ENCODE measurements at places on chromosomes 5 and 9. TPM values are rescaled to one million over a fixed set of nuclear protein-coding genes. Genes with fewer than 3 reads are reported as not detected.

IL5 gene
- polyA plus RNA-seq = not detected

SH3PXD2B gene
- 3.0 TPM for polyA plus RNA-seq

CMYA5 gene
- 0.46 TPM for polyA plus RNA-seq

WDR38 gene
- not detected for polyA plus RNA-seq

OTULINL gene
- polyA plus RNA-seq = 1.4 TPM

LRRC19 gene
- not detected for polyA plus RNA-seq

KIF4B gene
- polyA plus RNA-seq = not detected

NR5A1 gene
- 0.02 TPM for polyA plus RNA-seq

TPPP gene
- 1.7 TPM for polyA plus RNA-seq

PCDHB13 gene
- polyA plus RNA-seq = 0.29 TPM

TUSC1 gene
- polyA plus RNA-seq = 9.5 TPM

CCL27 gene
- 0.16 TPM for polyA plus RNA-seq

PFN3 gene
- polyA plus RNA-seq = 0.21 TPM

ADGRD2 gene
- polyA plus RNA-seq = not detected

EMB gene
- polyA plus RNA-seq = 1.7 TPM

NR6A1 gene
- polyA plus RNA-seq = 1.4 TPM

CCL21 gene
- polyA plus RNA-seq = 13.2 TPM

C5orf34 gene
- 1.5 TPM for polyA plus RNA-seq

AJM1 gene
- polyA plus RNA-seq = 1.9 TPM

PDE4D gene
- 2.5 TPM for polyA plus RNA-seq

KCNV2 gene
- polyA plus RNA-seq = not detected

FANCG gene
- polyA plus RNA-seq = 24.5 TPM

CDC20B gene
- polyA plus RNA-seq = not detected

RNF224 gene
- 3.7 TPM for polyA plus RNA-seq

DMRT3 gene
- polyA plus RNA-seq = 0.20 TPM

RASGRF2 gene
- polyA plus RNA-seq = 0.69 TPM

PCDHGA6 gene
- 0.36 TPM for polyA plus RNA-seq

CYLC2 gene
- polyA plus RNA-seq = not detected

ALDH7A1 gene
- polyA plus RNA-seq = 71.9 TPM

DAB2 gene
- polyA plus RNA-seq = 2.4 TPM

DMRT2 gene
- polyA plus RNA-seq = 0.08 TPM

TLX3 gene
- polyA plus RNA-seq = not detected

EPB41L4A gene
- 11.8 TPM for polyA plus RNA-seq

KCNN2 gene
- 0.21 TPM for polyA plus RNA-seq

RGS14 gene
- 49.7 TPM for polyA plus RNA-seq

STXBP1 gene
- polyA plus RNA-seq = 7.1 TPM

PCDHGA11 gene
- polyA plus RNA-seq = 0.75 TPM

RNF208 gene
- polyA plus RNA-seq = 13.3 TPM

GHR gene
- 1.2 TPM for polyA plus RNA-seq

CXCL14 gene
- 199 TPM for polyA plus RNA-seq

EIF4EBP3 gene
- 38.2 TPM for polyA plus RNA-seq

GDF9 gene
- 0.55 TPM for polyA plus RNA-seq

LCN15 gene
- not detected for polyA plus RNA-seq

DMRT1 gene
- polyA plus RNA-seq = not detected

ROR2 gene
- 3.6 TPM for polyA plus RNA-seq

PGM5 gene
- polyA plus RNA-seq = 36.2 TPM

TMEM174 gene
- polyA plus RNA-seq = not detected

C9 gene
- polyA plus RNA-seq = not detected

MYMK gene
- polyA plus RNA-seq = not detected

PDLIM4 gene
- 58.9 TPM for polyA plus RNA-seq

ACTBL2 gene
- not detected for polyA plus RNA-seq

FOXD4L4 gene
- polyA plus RNA-seq = 0.02 TPM

RGP1 gene
- 6.3 TPM for polyA plus RNA-seq

PCDHGB5 gene
- 1.0 TPM for polyA plus RNA-seq

NXNL2 gene
- 0.15 TPM for polyA plus RNA-seq

RAD50 gene
- polyA plus RNA-seq = 6.2 TPM

IRF1 gene
- polyA plus RNA-seq = 7.5 TPM

FOXE1 gene
- polyA plus RNA-seq = 3.5 TPM

Measured in esophagus (tissue), 2 donors.